ENCODE measurements at places on chromosomes 13 and 19.

GRCh38 chr19:661427-662196, 1.4 kb downstream of the RNF126 start:
- DNase-seq = peak; percentile 72

- DNase-seq = no peak
Measured at GRCh38 chr19:334296-335071, 10.1 kb downstream of the MIER2 start.

DNA sequence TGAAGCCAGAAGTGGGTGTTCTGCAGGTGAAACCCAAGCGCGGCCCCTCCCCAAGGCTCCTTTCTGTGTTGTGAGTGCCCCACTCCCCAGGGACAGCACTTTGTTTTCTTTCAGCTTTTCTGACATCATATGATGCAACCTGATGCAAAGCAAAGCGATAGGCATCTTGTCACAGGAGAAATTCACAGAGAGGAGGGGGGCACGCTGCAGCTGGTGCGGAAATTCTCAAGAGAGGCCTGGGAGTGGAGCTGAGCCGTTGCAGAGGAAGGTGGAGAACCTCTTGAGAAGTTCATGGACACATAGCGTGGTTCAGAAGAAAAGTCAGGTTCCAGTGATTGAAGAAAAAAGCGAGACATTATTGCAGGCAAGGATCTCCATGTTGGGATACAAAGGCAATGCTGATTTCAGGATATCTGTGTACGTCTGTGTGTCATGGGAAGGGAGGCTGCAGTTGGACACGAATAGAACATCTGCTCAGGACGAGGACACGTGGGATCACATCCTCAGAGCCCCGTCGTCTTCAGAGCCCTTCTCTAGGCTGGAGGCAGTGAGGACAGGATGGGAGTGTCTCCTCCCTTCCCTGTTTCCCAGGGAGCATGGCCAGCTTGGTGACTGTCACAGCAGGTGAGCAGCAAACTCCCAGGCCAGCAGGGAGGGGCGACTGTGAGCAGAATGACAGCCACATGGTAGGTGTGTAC, 79.2 kb downstream of the IRS2 start:
- DNase-seq = no peak

DNA sequence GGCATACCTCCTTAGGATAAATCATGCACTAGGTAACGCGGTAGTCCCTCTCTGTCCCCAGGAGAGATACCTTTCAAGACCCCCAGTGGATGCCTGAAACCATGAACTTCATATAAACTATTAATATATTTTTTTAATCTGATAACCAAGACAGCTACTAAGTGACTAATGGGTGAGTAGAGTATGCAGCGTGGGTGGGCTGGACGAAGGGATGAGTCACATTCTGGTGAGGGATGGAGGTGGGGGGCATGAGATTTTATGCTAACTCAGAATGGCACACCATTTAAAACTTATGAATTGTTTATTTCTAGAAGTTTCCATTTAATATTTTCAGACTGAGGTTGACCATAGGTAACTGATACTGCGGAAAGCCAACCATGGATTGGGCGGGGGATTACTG, 46.2 kb downstream of the CDK8 start:
- no peak for DNase-seq

Data from stimulated activated naive CD8-positive, alpha-beta T cell treated with anti-CD3 and anti-CD28 coated beads, Interleukin-15, amount 100 ng/mL, for 72 hours (primary cell).